Lung microvascular endothelial cell (primary cell): ENCODE measurements at places on chromosomes 16 and 17. TPM values are rescaled to one million over a fixed set of nuclear protein-coding genes. Genes with fewer than 3 reads are reported as not detected.
A peak's percentile ranks its signal among the peaks of the same experiment; 100 is the strongest.

Gene EFNB3
- total RNA-seq: 0.20 and 0.22 TPM in 2 replicates

Gene KRT23
- total RNA-seq: under 0.01 and 1.6 TPM in 2 replicates

GRCh38 chr17:63442549-63443035 lies 3.5 kb downstream of the CYB561 start:
- DNase-seq: no peak

GRCh38 chr16:34078691-34079090 lies 619.3 kb downstream of the TP53TG3F start:
- peak; percentile 8 for DNase-seq

GRCh38 chr17:44199553-44200477 lies at the start of gene ATXN7L3:
ATXN7L3 (minus strand) TSS chr17:44199884; CDS start chr17:44198070, 1,814 bp downstream.
- peak; percentile 99 for DNase-seq

DNA sequence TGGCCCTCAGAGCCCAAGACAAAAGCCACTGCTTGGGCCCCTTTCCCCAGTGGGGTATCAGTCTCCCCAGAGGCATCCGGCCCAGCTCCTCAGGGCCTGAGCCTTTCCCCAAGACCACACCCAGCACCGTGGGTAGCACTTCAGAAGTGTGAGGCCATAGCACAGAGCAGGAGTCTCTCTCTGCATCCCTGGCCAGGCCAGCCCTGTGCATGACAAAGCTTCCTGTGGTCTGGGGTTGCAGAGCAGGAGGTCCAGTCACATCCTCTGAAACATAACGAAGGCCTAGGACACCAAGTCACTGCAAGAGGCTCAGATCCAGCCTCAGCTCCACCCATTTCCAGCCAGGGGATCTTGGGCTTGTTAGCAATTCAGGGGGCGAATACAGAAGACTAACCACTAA lies 56.8 kb upstream of the ZNF423 start:
- no peak for DNase-seq
